NCI-H446 treated with DMSO at 0.1 percent for 48 hours (cell line): ENCODE measurements at places on chromosomes 11 and 22.

- no peak for DNase-seq
Measured at GRCh38 chr22:33898121-33898520, 22.2 kb downstream of the LARGE1 start.

DNA sequence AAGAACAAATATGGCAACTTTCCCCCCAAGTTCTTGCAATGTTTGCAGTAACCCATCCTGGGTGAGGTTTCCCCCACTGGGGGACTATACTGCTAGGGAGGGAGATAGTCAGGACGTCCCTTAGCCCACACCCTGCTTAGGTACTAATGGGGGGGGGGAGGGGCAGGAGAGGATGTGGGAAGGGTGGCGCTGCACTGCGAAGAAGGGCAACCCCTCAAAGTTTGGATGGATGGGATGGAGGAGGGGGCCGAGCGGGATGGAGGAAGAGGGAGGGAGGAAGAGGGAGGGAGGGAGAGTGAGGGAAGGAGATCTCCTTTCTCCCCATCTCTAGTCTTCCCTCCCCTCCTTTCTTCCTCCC, 100.6 kb upstream of the HSD17B12 start:
- DNase-seq: no peak

DNA sequence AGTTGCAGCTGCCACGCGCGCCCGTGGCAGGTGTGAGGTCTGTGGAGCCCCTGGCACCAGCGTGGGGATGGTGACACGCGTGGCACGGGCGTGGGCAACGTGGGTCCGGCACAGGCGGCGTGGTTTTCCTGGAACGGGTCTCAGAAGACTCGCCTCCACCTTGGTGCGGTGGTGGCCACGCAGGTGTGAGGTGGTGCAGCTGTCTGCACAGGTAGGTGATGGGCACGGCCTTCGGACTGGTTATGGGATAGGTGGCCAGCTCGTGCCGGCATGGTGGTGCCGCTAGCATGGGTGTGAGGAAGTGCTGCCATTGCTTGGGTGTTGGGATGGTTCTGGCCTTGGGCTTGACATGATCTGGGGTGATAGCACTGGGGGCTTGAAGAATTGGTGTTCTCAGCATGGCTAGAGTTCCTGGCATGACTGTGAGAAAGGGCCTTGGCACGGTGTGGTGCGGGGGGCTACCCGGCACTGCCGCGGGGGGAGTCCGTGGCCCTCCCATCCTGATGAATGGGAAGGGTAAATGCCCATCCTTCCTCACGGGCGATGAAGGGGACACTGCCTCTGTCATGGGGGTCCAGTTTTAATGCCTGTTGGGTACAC, 531 bp downstream of the DAGLA start:
- DNase-seq: no peak

- no peak for DNase-seq
Measured at GRCh38 chr22:41330169-41330568, 28.8 kb downstream of the ZC3H7B start.

- DNase-seq: no peak
Measured at GRCh38 chr11:126578021-126578420, 222.5 kb downstream of the ST3GAL4 start.

DNA sequence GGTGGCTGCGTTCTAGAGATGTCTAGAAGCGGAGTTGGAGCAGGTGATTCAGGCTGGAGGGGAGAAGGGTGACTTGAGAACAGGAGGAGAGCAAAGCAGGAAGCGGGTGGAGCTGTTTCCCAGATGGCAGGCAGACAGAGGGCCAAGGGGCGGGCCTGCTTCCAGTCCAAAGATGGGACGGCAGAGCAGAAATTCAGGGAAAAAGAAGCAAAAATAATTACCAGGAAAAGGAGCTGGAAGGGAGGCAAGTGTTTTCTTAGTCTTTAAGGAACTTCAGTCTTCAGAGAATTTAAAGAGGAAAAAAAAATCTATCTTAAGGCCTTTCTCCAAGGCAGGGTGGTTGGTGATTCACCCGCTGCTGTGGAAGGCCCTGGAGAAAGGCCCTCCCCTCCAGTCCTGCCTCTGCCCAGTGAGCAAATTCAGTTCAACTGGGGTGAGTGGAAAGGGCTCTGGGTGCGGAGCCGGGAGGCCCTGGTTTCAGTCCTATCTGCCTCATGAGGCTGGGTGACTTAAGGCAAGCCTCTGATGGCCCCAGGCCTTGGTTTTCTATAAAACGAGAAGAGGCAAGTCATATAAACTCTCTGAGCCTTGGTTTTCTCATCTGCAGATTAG, 4.5 kb upstream of the CREB3L1 start:
- DNase-seq: no peak
